ENCODE measurements at places on chromosomes 3 and 15.

DNA sequence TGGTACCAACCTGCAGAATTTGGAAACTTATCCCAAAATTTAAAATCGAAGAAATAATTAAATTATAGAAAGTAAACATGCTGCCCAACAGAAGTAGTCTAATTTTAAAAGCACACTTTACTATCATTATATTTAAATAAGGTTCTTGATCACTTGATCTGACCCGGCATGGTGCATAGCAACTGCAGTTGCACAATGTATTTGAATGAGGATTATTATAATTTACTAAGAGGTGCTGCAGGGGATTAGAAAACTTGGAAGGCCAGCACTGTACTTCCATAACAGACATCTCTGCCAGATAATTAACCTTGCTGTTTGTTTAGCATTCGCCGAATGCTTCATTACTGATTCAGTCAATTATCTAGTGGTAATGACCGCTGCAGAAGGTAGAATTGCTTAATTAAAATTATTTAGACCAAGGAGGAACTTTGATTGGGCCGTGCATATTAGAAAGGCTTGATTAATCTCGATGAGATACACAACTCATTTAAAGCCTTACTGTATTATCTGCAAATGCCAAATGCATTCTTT is 971.6 kb downstream of the ZPLD1 start:
- DNase-seq: no peak

DNA sequence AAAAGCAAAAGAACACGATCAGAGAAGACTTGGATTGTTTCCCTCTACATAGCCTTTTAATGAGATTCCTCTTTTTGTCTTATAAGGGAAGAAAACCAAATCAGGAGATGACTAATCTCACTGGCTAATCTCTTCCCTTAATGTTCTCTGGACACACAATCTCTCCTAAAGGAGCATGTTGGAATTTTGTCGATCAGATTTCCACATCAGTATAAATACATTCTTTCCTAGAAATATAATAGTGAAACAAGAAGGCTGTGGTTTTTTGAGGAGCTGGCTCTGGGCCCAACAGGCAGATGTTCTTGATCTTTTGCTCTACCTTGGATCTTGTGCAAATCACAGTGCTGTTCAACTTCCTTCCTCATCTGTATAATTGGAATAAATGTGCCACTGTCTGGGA is 94.0 kb downstream of the GTPBP8 start:
- no peak for DNase-seq

DNA sequence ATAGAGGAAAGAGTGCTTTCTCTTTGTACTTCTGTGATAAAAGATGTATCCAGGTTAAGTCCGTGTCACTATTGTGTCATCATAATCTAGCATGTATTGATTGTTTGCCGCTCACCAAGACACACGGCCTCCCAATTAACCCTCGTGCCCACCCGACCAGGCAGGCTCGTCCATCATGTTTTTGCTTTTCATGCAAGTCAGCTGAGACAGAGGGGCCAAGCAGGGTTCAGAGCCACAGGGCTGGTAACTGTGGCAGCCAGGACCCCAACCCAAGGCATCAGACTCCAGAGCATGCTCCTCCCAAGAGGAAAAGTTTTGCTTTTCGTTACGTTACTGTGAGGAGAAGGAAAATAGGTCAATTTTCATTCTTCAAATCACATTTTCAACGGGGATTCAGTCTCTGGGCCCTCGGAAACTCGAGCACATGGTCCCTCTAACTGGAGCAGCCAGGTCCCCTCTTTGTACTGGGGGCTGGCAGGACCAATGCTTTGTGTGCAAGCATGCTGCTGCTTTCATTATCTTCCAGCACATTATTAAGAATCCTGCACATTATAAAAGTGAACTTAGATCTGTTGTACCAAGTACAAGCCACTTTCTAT is 161.1 kb upstream of the TOPAZ1 start:
- DNase-seq: no peak

DNA sequence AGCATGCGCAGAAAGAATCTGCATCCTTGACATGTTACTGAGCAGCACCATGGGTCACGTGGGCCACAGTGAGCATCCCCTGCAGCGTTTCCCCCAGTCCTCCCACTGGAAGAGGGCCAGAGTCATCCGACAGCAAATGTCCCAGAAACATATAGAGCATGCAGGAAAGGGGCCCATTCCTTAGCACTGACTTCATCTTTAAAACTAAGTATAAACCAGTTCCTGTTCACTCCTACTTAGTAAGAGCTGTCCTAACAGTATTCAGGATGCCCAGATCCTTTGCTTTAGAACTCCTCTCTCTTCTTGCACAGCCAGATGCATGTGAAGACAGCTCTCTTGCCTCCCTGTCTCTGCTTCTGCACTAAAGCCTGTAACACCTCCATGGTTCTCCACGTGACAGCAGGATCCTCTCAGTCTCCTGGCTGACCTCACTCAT is 79.3 kb upstream of the OXTR start:
- DNase-seq: no peak

DNA sequence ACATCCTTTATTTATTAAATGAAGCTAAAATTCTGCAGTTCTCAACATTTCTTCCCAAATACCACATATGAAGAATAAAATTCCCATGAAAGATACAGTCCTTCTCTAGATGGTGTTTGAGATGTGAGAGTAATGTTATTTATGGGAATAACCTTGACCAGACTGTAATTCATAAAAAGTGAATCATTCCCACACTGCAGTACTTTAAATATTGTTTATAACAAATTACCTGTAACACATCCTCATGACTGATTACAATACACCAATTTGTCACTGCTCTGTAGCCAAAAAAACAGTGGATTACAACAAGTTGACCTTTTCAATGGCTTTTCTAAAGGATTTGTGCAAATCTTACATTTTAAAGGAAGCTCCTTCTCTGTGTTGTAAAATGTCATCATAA is 651.3 kb downstream of the NSUN3 start:
- no peak for DNase-seq

DNA sequence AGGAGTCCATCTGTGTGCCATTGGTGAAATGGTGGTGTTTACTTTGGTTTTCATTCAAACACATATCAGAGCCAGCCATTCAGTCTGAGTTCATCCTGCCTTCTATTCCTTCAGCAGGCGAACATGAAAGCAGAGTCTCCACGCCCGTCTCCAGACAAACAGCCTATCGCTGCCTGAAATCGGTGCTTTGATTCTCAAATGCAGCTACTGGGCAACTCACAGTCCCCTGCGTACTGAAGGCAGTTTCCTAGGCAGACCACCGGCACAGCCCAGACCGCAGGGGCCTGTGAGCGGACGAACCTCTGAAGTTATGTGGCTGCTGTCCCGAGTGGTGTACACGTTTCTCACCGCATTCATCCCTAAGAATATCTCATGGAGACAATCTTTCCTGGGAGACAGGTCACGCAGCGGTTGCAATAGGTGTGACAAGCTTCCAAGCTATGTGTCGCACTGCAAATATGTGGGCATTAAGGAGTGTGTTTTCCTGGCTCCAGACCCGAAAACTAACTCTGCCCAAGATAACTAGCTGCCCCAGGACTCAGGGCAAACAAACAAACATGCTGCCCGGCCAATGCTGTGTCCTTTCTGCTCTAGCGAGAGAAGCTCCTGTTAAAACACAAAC is 16.9 kb upstream of the RYR3 start:
- DNase-seq: no peak

- DNase-seq: no peak
These were observed 9.0 kb downstream of the C2CD4A start for GRCh38 chr15:62075595-62076277.

DNA sequence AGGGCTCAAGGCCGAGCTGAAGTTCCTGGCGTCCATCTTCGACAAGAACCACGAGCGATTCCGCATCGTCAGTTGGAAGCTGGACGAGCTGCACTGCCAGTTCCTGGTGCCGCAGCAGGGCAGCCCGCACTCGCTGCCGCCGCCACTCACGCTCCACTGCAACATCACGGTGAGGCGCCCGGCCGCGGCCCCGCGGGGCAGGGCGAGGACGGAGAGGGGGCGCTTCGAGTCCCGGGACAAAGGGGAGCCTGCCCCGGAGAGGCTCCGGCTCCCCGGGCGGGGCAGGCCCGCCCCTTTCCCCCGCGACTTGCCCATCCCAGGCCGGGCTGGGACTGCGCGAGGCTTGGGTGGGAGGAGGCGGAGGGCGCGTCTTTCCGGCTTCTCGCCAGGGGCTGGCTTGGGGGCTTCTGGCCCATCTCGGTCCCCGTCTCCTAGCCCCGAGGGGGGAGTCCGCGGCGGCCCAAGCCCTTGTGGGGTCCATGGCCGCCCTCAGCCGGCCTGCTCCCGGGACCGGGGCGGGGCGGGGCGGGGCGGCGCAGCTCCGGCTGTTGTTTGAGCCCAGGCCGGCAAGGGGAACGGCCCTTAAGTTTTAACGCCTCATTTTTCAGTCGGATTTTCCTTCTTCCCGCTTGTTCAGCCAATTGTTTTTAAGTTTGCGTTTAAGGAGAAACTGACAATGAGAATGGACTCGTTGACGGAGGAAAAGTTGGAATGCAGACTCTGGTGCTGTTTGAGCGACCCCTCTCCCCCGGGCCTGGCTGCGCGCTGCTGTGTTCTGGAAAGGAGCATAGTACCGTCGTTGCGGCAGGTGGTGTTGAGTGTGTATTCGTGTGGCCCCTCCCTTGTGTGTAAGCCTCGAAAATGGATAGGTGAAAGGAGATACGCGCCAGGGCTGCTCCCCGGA is 683 bp downstream of the UBE2Q2 start:
- DNase-seq: peak; percentile 30

DNA sequence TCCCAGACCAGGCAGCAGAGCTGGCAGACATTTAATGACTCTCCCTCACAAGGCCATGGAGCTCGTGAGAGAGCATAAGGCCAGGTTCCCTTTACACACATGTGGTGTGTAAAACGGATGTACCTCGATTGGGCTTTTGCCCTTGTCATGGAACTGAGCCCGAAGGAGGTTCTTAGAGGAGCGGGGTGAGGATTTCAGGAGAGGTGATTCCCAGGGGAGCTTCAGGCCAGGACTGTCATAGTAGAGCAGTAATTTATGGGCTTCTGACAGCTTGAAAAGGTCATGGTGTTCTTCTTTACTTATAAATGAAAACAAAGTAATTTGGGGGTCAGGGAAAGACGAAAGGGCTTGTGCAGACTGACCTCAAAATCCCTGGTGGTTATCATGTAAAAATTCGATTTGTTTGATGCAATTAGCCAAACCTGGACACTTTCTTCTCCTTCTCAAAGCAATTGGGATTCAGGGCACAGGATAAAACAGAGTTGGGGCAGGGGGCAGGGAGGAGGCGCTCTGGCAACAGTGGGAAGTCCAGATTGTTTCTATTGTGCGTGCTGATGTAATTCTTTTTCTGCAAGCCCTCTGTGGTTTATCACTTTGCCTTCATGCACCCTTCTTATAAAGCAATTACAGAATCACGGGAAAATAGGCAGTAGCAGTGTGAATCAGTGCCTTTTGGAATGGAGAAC is 51.0 kb downstream of the CACNA1D start:
- DNase-seq: no peak

GRCh38 chr3:147925272-147925671 is 516.1 kb downstream of the ZIC1 start:
- DNase-seq: no peak

DNA sequence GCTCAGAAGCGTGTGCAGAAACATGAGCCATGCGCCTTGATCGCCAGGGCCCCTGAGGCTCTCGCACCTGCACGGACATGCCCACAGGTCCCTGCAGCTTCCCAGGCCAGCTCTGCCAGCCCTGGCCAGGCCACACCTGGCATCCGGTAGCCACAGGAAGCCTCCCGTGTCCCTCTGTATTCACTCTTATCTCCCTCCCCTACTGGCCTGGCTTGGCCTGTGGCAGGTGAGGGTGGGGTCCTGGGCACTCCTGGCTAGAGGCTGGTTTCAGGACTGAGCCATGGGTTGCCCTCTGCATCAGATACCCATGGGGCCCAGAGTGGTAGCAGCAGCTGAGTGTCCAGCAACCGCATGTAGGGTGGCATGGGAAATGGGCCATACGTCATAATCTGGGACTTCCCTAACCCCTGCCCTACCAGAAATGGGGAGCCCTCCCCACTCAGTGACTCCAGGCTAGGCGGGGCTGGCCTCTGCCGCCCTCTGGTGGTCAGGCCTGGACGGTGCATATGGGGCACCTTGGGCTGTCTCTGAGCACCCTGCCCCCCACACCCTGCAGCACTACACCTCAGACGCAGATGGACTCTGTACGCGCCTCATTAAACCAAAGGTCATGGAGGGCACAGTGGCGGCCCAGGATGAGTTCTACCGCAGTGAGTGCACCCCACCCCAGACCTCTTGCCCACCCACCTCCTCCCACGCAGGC is 12.6 kb upstream of the LMAN1L start:
- peak; percentile 84 for DNase-seq

Data from stimulated activated CD4-positive, alpha-beta T cell treated with anti-CD3 and anti-CD28 coated beads, Interleukin-1b, Interleukin-23, amount 100 ng/mL, for 48 hours (primary cell).